ENCODE measurements at places on chromosomes 6 and 20.

GRCh38 chr6:125869427-125869826, 78.7 kb downstream of the NCOA7 start:
- DNase-seq = no peak

DNA sequence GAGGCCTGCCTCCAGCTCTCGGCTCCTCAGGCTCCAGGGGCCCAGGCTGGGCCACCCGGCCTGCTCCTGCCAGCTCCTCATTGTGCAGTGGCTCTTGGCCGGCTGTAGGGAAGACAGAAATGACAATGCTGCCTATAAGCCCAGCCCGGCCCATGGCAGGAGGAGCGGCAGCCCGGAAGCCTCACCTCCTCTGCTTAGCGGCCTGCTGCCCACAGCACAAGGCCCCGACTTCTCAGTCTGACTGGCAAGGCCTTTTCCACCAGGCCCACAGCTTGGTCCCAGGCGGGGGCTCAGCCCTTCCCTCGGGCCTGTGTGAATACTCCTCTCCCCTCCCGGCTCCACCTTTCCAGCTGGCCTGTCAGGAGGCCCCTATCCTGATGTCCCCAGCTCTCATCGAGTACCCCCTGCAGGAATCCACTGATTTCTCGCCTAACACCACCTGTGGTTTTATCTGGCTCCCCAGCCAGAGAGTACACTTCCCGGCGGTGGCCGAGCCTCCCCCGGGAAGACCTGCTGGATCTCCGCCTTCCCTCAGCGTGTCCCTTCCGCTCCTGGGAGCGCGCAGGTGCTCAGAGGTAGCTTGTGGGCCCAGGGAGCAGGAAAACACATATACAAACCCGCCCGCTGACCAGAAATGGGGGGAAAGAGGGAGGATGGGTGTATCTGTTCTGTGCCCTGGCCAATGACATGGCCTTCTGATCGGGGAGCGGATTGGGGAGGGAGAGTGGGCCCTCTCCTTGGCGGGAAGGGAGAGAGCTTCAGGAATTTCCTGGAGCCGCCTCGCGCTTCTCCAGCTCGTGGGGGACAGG, 963 bp downstream of the DDRGK1 start:
- no peak for DNase-seq

GRCh38 chr6:137737836-137738596, 129.0 kb upstream of the TNFAIP3 start:
- DNase-seq = peak; percentile 23

DNA sequence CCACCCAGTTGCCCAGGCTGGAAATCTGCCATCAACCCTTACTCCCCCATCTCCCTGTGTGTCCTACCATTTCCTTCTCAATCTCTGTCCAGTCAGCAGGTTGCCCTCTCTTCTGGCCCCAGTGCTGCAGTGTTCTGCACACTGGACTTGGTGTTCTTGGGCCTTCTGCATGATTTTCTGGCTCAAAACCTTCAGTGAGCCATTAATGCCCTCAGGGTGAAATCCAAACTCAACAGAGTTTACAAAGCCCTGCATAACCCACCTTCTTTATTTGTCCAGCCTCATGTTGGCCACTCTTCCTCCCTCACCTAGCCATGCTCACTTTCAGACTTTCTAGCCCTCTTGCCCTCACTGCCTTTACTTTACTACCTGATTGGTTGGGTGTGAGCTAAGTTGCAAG, 5.0 kb upstream of the GSTA3 start:
- no peak for DNase-seq

- no peak for DNase-seq
These were observed 35.1 kb downstream of the NT5E start for GRCh38 chr6:85484948-85485347.

- DNase-seq = no peak
These were observed 296.8 kb downstream of the PREX1 start for GRCh38 chr20:48530957-48531356.

- DNase-seq = no peak
These were observed 104.8 kb upstream of the MOCS1 start for GRCh38 chr6:40039042-40039441.

- peak; percentile 27 for DNase-seq
These were observed 323.3 kb upstream of the NT5E start for GRCh38 chr6:85126485-85127167.

DNA sequence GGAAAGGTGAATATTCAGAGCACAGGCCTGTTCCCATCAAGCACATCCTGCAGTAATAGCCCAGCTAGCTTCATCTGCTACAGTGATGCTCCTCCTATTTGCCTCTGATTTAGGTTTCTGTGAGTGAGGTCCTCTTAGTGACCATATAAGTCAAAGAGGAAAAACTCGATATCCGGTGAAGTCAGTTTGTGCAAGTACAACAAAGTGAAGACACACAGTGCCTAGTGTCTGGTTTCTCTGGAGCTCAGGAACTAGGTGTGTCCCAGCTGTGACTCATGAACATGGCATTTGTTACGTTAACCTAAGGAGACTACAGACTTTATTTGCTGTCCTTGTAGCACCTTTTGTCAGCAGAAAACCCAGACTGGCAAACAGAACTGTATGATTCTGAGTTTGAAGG, 33.9 kb downstream of the EDN1 start:
- DNase-seq = peak; percentile 38

GRCh38 chr20:19756761-19757486, 1.1 kb upstream of the RIN2 start:
- DNase-seq = no peak

Measured in T1000 (cell line).